ENCODE measurements at places on chromosomes 6 and 20. TPM values are rescaled to one million over a fixed set of nuclear protein-coding genes. Genes with fewer than 3 reads are reported as not detected.

Gene TREM2
- not detected for total RNA-seq

Gene TINAG
- not detected for total RNA-seq

Gene ITPR3
- 19.5 TPM for total RNA-seq

Gene HLA-DOB
- total RNA-seq: not detected

Gene MARCKS
- total RNA-seq: 104 TPM

Gene PSORS1C1
- total RNA-seq: 1.3 TPM

Gene LPIN3
- total RNA-seq: 7.7 TPM

Gene PCNA
- 231 TPM for total RNA-seq

Gene EYA4
- 0.22 TPM for total RNA-seq

Gene VGLL2
- total RNA-seq: not detected

Gene BPIFA1
- not detected for total RNA-seq

Gene PNLDC1
- total RNA-seq: not detected

Gene GPLD1
- total RNA-seq: 0.14 TPM

Gene PRDM1
- 3.9 TPM for total RNA-seq

Gene NRSN2
- total RNA-seq: 33.5 TPM

Gene DACT2
- total RNA-seq: 0.88 TPM

Gene TNNC2
- 0.66 TPM for total RNA-seq

Gene RALY
- total RNA-seq: 81.4 TPM

Gene FOXS1
- total RNA-seq: 2.0 TPM

Gene PHACTR2
- 56.9 TPM for total RNA-seq

Gene LY86
- total RNA-seq: not detected

Gene TAGAP
- total RNA-seq: not detected

Gene PLCB1
- 14.9 TPM for total RNA-seq

Gene C6orf15
- total RNA-seq: not detected

Gene DEFB124
- not detected for total RNA-seq

Gene ECHDC1
- 71.3 TPM for total RNA-seq

Gene ZC3H12D
- total RNA-seq: 0.14 TPM

Gene TMEM151B
- total RNA-seq: not detected

Gene GJA1
- total RNA-seq: 957 TPM

Gene MRAP2
- total RNA-seq: not detected

Gene POU3F2
- not detected for total RNA-seq

Gene ZSCAN16
- total RNA-seq: 2.2 TPM

Gene PPIL6
- 1.8 TPM for total RNA-seq

Gene PXDC1
- total RNA-seq: 86.7 TPM

Gene APOM
- 0.72 TPM for total RNA-seq

Gene RAD21L1
- total RNA-seq: 0.66 TPM

Gene KCNQ5
- total RNA-seq: 6.0 TPM

Gene CFAP61
- total RNA-seq: not detected

Gene ULBP3
- 7.0 TPM for total RNA-seq

Gene TAAR6
- total RNA-seq: not detected

Gene NKX2-4
- total RNA-seq: not detected

Gene CYP24A1
- total RNA-seq: 0.29 TPM

Gene THBD
- total RNA-seq: 7.9 TPM

Gene BMP6
- 4.6 TPM for total RNA-seq
